ENCODE measurements at places on chromosomes 4 and X. TPM values are rescaled to one million over a fixed set of nuclear protein-coding genes. Genes with fewer than 3 reads are reported as not detected.

ZFP42 gene
- total RNA-seq = not detected

OTUD6A gene
- not detected for total RNA-seq

VEGFC gene
- not detected for total RNA-seq

SSR4 gene
- 175 TPM for total RNA-seq

MGARP gene
- total RNA-seq = not detected

PHEX gene
- 0.39 TPM for total RNA-seq

OPRPN gene
- total RNA-seq = not detected

CXorf65 gene
- 51.0 TPM for total RNA-seq

SLITRK2 gene
- not detected for total RNA-seq

TBC1D19 gene
- 4.4 TPM for total RNA-seq

AFAP1 gene
- 13.9 TPM for total RNA-seq

LONRF3 gene
- total RNA-seq = 3.8 TPM

AKAP14 gene
- total RNA-seq = not detected

Data from CD8-positive, alpha-beta T cell (primary cell).